Kidney (tissue), 22 donors: ENCODE measurements at places on chromosomes 3 and 15. TPM values are rescaled to one million over a fixed set of nuclear protein-coding genes. Genes with fewer than 3 reads are reported as not detected.

- peak; percentile 48 for DNase-seq
These were observed 21.1 kb downstream of the FGF12 start for GRCh38 chr3:192706272-192706671.

Gene GOLGA8G
- total RNA-seq, result not detected

DNA sequence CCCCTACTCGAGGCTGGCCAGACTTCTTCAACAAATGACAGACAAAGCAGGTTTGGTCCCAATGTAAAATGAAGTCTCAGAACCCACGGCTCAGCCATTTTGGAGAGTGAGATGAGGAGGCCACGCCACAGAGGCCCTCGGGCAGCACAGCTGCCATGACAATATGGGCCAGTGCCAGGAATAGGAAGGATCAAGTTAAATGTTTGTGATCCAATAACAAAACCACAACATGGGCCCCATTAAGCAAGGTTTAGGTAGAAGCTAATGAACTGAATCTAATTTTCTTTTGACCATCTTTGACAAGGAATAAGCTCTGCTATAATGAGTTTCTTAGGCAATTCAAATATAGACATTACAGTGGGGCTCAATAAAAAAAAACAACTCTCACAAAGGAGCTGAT lies 52.6 kb downstream of the RFTN1 start:
- no peak for DNase-seq

DNA sequence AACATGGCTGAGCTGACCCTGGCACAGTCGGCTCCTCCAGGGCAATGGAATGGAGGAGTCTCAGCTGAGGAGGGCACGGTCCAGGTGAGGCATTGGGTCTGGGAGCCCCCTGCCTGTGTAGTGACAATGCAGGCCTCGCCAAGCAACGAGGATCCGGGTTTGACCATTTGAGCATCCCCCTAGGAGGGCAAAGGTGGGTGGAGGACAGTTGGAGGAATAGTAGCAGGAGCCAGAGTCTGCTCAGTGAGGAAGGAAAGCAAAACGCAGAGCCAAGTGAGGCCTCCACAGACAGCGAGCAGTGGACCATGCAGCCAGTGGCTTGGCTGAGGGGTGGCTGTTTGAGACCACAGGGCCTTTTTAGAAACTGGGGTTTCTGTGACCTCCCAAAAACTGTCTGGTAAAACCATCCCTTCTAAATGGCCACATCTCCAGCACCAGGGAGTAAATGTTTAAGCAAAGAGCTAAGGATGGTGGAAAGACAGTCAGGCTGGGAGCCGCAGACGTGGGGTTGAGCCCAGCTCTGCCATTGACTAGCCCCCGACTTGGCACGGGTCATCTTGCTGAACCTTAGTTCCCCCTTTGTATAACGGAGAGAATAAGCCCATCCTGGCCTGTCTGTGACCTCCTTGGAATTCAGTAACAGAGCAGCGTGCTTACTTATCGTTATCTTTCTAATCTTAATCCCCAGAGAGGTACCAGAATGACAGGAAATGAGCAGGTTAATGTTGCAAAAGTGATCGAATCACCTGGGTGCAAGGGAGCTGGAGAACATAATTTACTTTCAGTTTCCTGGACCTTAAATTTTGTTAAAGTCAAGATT lies 46.8 kb downstream of the CMTM6 start:
- no peak for DNase-seq

DNA sequence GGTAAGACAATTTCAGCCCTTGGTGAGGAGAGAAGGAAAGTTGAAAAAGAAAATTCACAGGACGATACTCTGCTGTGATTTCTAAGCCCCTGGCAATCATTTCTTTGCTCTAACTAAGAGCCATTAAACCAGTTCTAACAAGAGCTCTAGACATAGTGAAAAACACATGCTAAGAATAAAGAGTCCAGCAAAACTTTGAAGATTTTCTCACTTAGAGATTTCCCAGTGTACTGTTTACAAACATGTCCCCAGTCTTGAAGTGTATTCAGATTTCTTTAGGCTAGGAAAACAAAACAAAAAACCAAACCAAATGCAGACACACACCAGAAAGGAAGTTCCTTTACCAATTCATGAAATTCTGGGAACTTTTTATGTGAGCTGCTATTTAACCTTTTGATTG lies 325.8 kb downstream of the PTPRG start:
- DNase-seq, result no peak

DNA sequence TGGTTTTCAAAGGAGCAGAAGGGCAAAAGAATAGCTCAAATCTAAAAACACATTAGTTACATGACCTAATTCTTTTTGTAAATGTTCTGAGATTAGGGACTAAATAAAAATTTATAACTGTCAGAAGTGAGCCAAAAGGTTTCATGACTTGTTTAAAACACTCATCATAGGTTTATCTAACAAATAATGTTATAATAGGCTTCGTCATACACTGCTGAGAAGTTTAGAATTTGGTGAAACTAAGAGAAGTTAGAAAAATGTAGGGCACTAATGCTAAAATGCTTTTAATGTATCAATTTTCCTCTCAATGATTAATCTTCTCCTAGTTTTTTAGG lies 468.8 kb upstream of the CDIN1 start:
- DNase-seq, result no peak

DNA sequence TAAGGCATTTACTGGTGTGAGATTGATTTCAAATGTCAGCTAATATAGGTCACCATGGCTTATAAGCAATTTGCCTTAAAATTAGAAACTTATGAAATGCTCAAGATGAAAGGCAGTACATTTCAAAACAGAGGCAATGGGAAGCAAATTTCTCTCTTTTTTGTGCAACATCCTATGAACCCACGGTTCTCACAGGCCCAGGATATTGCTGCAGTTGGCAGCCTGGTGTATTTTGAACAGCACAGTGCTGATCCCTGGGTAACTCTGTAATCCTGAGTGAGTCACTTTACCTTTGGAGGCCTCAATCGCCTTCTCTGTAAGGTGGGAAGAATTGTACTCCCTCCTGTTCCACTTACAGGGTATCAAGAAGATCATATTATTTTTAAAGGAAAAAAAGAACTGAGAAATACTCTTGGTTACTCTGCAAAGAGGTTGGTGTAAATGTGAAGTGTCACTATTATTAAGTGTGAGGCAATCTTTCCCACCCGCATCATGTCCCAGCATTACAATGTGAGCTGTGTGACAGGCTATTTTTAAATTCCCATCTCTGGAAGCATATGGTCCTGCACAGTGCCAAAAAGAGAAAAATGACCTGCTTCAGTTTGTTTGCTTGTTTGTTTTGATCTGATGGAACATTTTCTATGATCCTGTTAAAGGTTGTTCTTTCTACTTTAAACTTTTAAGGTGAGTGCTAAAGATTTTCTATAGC lies 190.1 kb upstream of the LPP start:
- no peak for DNase-seq

Gene TRIM42
- total RNA-seq, result not detected

GRCh38 chr15:63835211-63835568 lies 1.4 kb upstream of the HERC1 start:
- DNase-seq, result no peak

DNA sequence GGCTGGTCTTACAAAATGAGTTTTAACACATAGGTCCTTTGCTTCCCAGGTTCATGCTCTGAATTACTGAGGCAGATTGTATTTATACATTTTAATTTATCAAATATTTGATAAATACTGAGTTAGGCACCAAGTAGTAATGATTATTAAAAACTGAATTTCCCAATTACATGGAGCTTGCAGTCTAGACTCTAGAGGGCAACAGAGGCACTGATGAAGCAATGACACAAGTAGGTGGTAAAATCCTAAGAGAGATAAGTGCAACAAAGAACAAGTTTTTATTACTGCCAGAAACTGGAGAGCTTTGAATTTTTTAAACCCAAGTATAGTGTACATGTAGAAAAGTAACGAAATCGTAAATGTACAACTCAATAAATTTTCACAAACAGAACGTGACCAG lies 406.2 kb upstream of the RARB start:
- DNase-seq, result no peak

Gene RPL39L
- 5.7 TPM for total RNA-seq

DNA sequence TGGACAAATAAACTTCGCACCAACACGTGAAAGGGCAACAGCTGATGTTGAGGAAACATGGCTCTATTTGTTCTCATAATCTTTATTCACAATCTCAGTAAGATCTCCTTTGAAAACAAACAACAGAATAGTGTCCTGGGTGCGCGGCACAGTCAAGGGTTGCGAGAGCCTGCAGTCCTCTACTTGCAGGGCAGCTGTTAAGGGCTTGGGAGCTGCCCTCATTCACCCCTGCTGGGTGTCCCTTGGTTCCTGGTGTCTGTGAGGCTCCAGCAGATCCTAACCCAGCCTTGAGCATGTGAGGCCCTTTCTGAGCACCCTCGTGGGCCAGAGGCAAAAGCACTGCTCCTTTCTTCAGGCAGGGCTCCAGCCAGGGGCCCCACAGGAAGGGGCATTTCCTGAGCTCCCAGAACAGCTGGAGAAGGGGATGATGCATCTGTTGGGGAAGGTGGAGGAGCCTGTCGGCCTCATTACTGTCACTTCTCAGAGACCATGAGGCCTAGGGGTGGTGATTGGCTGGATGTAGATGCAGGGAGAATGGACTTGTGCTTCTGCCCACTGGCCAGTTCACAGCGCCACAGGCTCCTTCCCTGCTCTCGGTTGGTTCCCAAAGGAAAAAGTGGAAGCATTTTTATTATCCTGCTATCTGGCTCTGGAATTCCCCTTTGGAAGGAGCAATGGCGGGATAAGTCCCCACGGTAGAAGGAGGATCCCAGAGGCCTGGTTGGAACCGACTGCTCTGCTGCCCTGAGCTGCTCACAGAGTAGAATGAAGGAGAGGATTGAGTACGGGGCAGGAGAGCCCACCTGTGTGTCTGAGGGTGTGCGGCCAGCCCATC lies 51.9 kb upstream of the KLF13 start:
- DNase-seq, result no peak

GRCh38 chr3:125220727-125221429 lies 8.3 kb upstream of the SLC12A8 start:
- DNase-seq, result no peak

- DNase-seq, result no peak
These were observed 169.9 kb downstream of the XXYLT1 start for GRCh38 chr3:195101001-195101583.

GRCh38 chr3:42827023-42827422 lies 17.8 kb downstream of the ACKR2 start:
- DNase-seq, result no peak

Gene CHRM5
- total RNA-seq, result 0.06 TPM

GRCh38 chr15:57526076-57526475 lies 65.6 kb upstream of the MYZAP start:
- DNase-seq, result no peak

- no peak for DNase-seq
These were observed 41.6 kb downstream of the GADL1 start for GRCh38 chr3:30852833-30853232.

GRCh38 chr3:197167549-197167948 lies 130.9 kb downstream of the DLG1 start:
- no peak for DNase-seq

DNA sequence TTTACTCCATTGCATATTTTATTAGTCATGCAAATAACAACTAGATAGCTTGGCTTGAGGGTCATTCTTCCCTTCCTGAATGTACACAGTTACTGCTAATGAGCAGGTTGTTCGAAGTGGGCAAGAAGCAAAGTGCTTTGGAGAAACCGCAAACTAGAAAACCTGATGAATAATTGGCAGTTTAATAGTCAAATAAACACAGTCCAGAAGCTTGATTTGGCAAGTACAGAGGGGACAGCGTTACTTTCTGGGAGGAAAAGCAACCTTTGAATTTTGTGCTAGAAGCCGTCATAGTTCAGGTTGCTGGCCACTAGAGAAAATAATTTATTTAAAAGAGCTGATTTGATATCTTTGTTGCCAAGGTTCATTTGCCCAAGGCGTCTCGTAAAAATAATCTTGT lies 94.9 kb downstream of the MFSD1 start:
- no peak for DNase-seq

Gene ILDR1
- 17.7 TPM for total RNA-seq
